Activated CD8-positive, alpha-beta memory T cell treated with anti-CD3 and anti-CD28 coated beads, Interleukin-2, amount 50 U/mL, for 48 hours (primary cell): ENCODE measurements at places on chromosomes 7 and 10.
A peak's percentile ranks its signal among the peaks of the same experiment; 100 is the strongest.

- DNase-seq: no peak
Measured at GRCh38 chr7:25762511-25763462, 389.2 kb upstream of the NFE2L3 start.

DNA sequence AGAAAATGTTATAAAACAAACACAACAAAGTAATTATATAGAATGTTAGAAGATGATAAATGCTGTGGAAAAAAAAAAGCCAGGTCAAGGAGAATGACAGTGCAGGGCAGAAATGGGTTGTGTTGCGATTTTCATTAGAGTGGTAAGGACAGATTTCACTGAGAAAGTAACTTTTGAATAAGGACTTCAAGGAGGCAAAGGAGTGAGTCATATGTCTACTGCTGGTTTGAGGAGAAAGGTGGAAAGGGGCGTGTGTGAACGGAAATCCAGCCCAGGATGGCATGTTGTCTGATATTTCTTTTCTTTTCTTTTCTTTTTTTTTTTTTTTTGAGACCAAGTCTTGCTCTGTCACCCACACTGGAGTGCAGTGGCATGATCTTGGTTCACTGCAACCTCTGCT is 12.3 kb upstream of the DLD start:
- no peak for DNase-seq

DNA sequence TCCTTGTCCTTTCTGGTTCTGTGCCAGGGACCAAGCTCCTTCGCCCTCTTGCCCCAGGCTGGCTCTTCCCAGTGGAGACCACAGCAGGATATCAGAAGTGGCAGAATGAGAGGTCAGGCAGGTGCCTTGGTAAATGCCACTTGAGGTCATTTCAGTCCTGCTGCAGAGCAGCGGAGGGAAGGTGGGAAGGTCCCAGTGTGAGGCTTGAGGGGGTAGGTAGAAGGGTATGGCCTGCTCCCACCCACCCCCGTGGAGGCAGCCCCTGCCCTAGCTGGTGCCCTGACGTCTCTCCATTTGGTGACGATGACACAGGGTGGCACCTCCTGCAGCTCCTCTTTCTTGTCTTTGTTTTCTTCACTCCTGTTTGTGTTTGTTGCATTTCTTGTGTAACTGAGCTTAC is 538.8 kb downstream of the TCERG1L start:
- no peak for DNase-seq

- DNase-seq: no peak
Measured at GRCh38 chr10:18681971-18682411, 22.8 kb downstream of the ARL5B start.

DNA sequence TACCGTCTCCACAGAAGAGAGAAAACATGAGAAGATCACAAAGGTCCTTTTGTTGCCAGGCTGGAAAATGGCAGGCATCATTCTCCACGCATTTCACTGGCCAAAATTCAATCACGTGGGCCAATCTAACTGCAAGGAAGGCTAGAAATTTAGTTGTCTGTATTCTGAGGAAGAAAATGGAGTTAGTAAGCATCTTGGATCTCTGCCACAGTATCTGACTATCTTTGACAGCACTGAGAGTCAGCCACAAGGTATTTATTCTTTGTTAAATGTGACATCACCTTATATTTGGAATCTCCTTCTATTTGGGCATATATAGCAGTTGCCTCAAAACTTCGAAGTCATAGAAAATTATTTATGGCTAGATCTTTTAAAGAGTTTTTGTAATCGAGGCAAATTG is 213.9 kb downstream of the NSUN6 start:
- no peak for DNase-seq

- DNase-seq: no peak
Measured at GRCh38 chr7:137146552-137147337, 196.8 kb downstream of the PTN start.

- DNase-seq: peak; percentile 35
Measured at GRCh38 chr7:2953099-2953498, 90.6 kb downstream of the CARD11 start.

GRCh38 chr10:78774614-78774998 is 294.2 kb upstream of the ZMIZ1 start:
- DNase-seq: no peak

DNA sequence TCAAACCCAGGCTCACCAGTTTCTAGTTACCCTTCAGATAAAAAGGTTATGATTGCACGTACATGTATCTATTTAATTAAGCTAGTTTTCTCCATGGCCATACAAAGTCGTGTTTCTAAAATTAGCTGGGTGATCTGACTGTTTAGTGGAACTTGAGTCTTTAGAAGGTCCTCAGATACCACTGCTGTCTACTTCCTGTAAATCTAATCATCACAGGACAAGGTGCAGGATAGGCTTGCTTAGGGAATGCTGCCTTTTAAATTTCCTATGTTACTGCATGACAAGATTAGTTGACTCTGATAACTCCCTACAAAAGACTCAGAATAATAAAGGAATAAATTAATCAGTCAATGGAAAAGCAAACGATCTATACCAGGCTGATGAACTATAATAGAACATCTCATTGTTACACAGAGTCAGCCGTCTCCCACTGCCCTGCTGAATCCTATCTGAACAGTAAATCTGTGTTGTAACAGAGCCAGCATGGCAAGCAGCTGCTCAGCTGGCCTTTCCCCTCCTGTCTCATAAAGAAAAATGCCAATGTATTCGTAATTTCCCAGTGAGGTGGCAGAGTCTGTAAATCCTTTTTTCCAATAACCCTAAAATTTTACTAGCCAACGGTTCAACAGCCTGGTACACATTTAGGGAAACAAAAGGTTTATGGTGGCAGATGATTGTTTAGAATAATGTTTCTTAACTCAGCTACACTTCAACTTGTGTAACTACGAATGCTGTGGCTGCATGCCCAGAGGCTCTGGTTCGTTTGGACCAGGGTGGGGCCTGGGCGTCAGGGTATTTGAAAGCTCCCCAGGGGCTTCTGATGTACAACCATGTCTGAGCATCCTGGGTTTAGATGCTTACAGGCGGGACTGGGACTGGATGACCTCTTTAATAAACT is 318.0 kb downstream of the PAXIP1 start:
- DNase-seq: no peak

DNA sequence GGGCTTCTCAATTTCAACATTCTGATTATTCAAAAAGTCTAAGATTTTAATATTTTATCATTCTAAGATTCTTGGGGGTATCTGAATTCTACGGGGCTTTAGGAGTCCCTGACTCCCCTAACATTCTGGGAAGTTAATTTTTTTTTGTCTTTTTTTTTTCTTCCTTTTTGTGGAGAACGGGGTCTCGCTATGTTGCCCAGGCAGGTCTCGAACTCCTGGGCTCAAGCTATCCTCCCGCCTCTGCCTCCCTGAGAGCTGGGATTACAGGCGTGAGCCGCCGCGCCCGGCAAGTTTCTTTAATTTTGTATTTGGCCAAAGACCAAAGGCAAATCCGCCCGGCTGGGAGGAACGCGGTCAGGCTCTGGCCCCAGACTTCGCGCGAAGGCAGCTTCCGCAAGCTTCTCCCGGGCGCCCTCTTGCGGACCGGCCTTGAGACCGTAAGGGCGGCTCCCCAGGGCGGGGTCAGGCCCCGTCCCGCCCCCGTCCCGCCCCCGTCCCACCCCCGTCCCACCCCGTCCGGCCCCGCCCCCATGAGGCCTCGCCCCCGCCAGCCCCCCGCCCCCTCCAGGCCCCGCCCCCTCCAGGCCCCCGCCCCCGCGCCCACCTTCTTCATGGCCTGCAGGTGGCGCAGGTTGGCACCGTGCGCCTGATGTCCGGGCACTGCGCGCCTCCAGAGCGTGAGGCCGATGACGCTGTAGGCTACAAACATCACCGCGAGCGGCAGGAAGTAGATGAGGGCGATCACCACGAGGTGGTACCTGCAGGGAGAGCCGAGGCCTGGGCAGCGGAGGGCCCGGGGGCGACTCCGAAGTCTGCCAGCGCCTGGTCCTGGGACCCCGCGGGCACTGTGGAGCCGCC is 8.2 kb downstream of the TACR2 start:
- DNase-seq: peak; percentile 93

GRCh38 chr10:35565602-35566081 is 39.5 kb upstream of the GJD4 start:
- no peak for DNase-seq

GRCh38 chr7:54757711-54758110 is 1.3 kb downstream of the SEC61G start:
- DNase-seq: no peak

DNA sequence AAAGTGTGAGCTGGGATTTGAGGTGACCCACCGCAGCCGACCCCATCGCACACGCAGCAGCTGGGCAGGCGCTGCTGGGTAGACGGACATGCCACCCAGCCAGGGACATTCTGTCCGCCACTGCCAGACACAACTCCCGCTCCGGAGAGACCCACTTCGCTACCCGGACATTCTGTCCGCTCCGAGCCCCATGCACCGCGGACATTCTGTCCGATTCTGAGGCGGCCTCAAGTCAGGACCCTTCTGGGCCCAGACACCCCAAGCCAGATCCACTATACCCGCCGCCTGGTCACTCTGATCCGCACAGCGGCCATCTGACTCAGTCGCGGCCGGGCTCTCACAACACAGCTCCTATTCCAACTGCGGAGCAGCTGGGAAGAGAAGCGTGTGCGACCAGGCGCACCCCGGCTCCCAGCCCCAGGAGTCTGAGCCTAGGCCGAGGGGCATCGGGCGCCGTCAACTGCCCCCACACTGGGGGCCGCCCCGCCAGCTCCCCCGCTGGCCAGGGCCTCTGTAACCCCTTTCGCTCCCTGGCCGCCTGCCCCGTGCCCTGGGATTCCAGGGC is 763 bp downstream of the PITX3 start:
- no peak for DNase-seq

DNA sequence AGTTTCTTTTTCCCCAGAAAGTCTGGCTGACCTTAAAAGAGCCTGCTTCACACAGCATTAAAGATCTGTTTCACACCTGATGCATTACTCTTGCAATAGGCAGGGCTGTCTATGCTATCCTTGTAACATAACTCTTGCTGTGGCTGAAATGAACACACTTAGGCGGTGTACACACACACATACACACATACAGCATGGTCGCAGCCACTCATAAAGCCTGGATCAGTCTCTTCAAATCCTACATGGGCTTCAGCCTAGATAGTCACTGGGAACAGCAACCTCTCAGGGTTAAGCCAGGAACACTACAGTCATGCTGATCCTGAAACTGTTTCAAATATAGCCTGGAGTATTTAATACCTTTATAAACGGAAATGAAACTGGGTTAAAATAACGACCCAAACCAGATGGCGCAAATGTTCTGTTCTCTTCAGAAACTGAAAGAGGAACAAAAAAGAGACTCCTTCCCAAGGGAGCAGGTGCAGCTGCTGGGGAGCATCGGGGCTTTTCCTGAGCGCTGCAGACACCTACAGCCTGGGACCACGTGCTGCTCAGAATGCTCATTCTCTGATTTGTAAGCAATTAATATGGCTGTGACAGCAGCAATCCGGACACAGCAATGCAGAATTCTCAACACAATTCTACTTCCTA is 61.0 kb upstream of the SFMBT2 start:
- DNase-seq: no peak

- DNase-seq: no peak
Measured at GRCh38 chr10:98609265-98609664, 162.5 kb upstream of the HPS1 start.

GRCh38 chr10:22133749-22134624 is 83.8 kb downstream of the EBLN1 start:
- no peak for DNase-seq

DNA sequence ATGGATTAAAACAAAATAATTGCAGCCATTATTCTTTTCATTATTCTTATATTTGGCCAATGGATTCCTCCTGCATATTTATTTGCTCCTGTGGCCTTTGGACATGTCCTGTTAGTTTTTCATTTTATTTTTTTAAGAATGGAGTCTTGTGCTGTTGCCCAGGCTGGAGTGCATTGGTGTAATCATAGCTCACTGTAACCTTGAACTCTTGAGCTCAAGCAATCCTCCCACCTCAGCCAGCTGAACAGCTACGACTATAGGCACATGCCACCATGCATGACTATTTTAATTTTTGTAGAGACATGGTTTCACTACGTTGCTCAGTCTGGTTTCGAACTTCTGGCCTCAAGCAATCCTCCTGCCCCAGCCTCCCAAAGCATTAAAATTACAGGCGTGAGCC is 42.7 kb upstream of the SRI start:
- no peak for DNase-seq

GRCh38 chr7:154841731-154842331 is 161.1 kb downstream of the PAXIP1 start:
- no peak for DNase-seq

GRCh38 chr7:126791306-126791705 is 461.4 kb downstream of the GRM8 start:
- DNase-seq: no peak

DNA sequence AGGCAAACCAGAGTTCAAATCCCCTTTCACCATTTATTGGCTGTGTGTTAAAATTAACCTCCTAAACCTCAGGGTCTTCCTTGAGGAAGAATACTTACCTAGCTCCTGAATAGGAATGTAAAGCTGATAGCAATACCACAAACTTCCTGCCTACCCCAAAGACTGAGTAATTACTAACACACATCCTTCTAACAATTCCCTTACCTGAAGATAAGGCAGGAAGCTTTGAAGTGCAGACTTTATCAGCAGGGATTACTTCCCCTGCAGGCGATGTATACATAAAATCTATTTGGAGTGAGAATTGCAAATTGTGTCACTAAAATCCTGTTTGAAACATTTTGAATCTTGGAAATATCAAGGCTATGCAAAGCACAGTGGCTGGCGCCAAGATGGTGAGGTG is 21.2 kb downstream of the EVX1 start:
- DNase-seq: no peak

- no peak for DNase-seq
Measured at GRCh38 chr10:104020020-104020419, 53.1 kb downstream of the SLK start.

DNA sequence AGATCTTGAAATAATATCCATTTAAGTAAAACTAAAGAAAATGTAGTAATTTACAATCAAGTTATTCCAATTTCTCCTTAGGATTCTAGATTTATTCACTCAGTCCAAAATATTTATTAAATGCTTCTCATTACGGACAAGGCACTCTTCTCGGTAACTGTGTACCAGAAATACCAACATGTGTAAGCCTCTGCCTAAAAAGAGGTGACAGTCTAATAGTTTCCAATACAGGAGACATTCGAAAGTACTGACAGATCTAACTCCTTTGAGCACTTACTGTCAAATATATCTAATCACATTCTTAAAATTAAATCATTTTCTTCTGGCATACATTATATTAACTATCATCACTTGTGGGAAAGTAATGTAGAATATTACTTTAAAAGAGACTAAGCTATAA is 26.9 kb downstream of the TMEM168 start:
- no peak for DNase-seq

DNA sequence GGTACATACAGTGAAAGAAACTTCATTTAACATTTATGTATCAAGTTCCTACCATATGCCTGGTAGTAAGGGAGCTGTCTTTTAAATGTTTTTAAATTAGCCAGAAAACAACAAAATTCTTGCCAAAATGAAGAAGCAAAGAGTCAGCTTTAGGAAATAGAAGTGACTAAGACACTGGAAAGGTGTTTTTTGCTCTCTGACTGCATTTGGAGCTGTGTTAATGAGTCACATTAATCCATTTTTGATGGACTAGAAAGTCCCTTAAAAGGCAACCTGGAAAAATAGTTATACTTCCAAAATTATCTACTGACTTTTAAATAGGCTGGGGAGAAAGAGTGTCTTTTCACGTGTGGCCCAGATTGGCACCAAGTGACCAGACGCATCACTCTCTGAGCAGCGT is 3.9 kb upstream of the COL17A1 start:
- DNase-seq: no peak

- DNase-seq: no peak
Measured at GRCh38 chr7:146636033-146636356, 519.4 kb downstream of the CNTNAP2 start.

- DNase-seq: no peak
Measured at GRCh38 chr10:109939315-109939961, 16.1 kb upstream of the XPNPEP1 start.

GRCh38 chr7:41508755-41509154 is 194.1 kb downstream of the INHBA start:
- no peak for DNase-seq
